Choroid plexus epithelial cell (primary cell): ENCODE measurements at places on chromosomes 13 and 19.

GRCh38 chr19:6087074-6087571, 23.2 kb downstream of the RFX2 start:
- DNase-seq: no peak

- DNase-seq: no peak
These were observed 919 bp upstream of the ADAMTS10 start for GRCh38 chr19:8611391-8611876.

GRCh38 chr19:55094456-55095259, 19.0 kb downstream of the EPS8L1 start:
- DNase-seq: no peak

GRCh38 chr13:27131906-27132305, 39.7 kb downstream of the USP12 start:
- no peak for DNase-seq

DNA sequence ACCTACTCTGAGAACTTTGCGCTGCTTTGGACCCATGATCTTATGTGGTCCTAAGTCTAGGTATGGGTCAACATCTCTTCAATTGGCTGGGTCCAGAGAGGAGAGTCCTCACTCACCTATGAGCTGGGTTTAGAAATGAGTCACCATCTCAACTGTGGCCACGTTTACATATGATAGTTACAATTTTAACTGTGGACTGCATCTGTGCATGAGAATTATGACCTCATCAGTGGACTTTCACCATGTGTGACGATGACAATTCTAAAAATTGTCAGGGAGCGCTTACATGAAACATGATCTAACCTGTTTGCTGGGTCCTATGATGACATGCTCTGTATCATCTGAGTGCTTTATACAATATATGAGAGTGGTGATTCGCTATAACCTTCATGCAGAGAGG, 12.7 kb upstream of the ZNF724 start:
- DNase-seq: no peak

- DNase-seq: peak; percentile 38
These were observed 526 bp downstream of the NFIX start for GRCh38 chr19:12995596-12996405.

GRCh38 chr19:17755443-17755890, 4.2 kb downstream of the FCHO1 start:
- no peak for DNase-seq
